ENCODE measurements at places on chromosomes 7 and 10.

DNA sequence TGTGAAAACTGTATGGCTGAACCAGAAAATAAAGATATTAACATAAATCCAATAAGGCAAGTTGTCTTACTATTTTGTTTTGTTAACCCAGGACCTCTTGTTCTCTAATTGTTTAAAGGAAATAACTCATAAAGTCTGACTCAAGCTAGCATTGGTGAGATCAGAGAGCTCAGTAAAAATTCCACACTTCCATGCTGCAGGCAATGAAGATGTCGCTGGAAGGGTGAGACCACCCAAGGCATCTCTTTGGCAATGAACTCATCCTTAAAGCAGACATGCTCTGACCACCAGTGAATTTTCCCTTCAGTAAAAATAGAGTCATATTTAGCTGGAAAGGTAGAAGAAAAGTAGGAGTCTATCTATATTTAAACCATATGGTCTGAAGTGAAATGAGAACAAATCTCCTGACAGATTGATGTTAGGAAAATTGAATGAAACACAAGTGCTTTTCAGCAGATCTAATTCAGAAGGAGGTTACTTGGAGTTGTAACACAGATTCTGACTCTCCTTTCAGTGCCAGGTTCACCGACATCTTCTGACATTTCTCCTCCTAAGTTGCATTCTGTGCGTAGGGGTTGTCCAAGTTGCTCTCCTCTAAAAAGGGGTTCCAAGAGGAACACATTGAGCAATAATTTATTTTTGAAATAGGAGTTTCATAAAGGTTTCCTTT lies 32.8 kb upstream of the VIPR2 start:
- no peaks in the 10 kb centered on the region for H3K4me1 ChIP-seq
- H3K27ac ChIP-seq, result no peak overlapping the region
- no peak for DNase-seq
- no peak overlapping the region for H3K4me3 ChIP-seq

- no peak overlapping the region for H3K27ac ChIP-seq
- DNase-seq, result peak; percentile 74
- peaks cover 44% of the 10 kb centered on the region for H3K27me3 ChIP-seq
Observed at GRCh38 chr10:75717126-75717916, 285.9 kb downstream of the LRMDA start.

DNA sequence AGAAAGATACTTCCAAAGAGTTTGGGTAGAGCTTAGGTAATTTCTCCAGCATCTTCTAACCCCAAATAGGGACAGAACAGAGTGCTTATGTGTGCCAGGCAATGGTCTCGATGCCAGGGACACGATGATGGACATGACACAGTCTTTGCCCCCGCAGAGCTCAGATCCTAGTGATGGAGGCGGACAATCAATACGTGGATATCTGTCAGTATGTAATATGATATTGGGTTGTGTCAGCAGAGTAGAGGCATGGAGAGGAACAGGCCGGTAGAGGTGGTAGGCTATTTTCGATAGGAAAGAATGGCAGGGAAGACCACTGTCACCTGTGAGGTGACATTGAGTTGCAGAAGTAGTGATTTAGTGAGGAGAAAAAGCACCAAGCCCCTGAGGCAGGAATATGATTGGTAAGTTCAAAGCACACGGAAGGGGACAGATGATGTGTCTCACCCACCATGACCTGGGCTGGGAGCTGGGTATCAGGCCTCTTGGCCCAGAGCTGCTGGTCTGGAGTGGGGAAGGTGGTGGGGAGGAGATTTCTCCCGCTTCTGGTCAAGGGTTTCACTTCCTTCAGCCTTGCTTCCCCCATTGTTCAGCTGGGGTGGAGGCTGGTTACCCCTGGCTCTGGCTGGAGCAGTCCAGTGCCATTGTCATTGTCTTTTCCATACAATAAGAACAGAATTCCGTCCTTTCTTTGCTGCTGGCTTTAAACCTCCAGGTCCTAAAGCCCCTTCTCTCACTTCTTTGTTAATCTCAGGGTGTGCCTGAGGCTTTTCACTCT lies 36.0 kb upstream of the SRGN start:
- no peak overlapping the region for H3K27ac ChIP-seq
- no peak for DNase-seq
- peaks cover 6% of the 10 kb centered on the region for H3K4me1 ChIP-seq
- no peaks in the 10 kb centered on the region for H3K27me3 ChIP-seq
- no peak overlapping the region for H3K4me3 ChIP-seq
- H3K36me3 ChIP-seq, result no peaks in the 10 kb centered on the region

DNA sequence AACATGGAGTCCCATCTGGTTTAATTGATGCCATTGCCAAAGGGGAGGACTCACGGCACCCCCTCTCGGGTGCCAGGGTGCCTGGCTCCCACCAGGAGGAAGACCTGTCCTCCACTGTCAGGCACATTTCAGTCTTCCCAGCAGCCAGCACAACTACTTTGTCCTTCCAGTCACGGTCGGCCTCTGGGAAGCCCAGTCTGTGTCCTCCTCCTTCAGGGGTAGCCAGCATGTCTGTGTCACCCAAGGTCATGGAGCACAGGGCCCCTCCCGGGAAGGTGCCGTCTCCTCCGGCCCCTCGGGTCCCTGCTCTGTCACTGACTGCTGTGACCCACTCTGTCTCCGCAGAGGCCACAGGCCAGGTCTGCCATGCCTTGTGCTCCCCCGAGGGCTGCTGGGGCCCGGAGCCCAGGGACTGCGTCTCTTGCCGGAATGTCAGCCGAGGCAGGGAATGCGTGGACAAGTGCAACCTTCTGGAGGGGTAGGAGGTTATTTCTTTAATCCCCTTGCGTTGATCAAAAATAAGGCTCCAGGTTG lies 142.4 kb downstream of the EGFR start:
- peaks cover 78% of the 10 kb centered on the region for H3K36me3 ChIP-seq
- H3K27me3 ChIP-seq, result no peaks in the 10 kb centered on the region
- H3K27ac ChIP-seq, result no peak overlapping the region
- DNase-seq, result no peak
- H3K4me3 ChIP-seq, result no peak overlapping the region
- peaks cover 35% of the 10 kb centered on the region for H3K4me1 ChIP-seq

DNA sequence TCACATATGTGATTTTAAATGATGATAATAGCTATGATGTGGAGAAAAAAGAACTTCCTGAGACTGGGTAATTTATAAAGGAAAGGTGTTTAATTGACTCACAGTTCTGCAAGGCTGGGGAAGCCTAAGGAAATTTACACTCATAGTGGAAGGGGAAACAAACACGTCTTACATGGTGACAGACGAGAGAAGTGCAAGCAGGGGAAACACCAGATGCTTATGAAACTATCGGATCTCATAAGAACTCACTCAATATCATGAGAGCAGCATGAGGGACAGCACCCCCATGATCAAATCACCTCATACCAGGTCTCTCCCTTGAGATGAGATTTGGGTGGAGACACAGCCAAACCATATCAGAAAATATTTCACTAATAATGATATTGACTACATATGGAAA lies 4.1 kb upstream of the LIPN start:
- H3K27ac ChIP-seq, result no peak overlapping the region
- no peaks in the 10 kb centered on the region for H3K36me3 ChIP-seq
- 0 out of 2 replicates have a peak, but pooled peaks cover 6% of the 10 kb centered on the region for H3K4me1 ChIP-seq
- DNase-seq, result no peak
- H3K4me3 ChIP-seq, result no peak overlapping the region
- H3K27me3 ChIP-seq, result no peaks in the 10 kb centered on the region

GRCh38 chr7:32506266-32507054 lies 11.2 kb downstream of the AVL9 start:
- peaks cover 8% of the 10 kb centered on the region for H3K4me1 ChIP-seq
- no peaks in the 10 kb centered on the region for H3K27me3 ChIP-seq
- peak; percentile 39 for DNase-seq
- no peak overlapping the region for H3K27ac ChIP-seq
- H3K36me3 ChIP-seq, result peaks cover 5% of the 10 kb centered on the region

GRCh38 chr7:27277628-27278027 lies 35.0 kb downstream of the EVX1 start:
- H3K4me3 ChIP-seq, result no peak overlapping the region
- DNase-seq, result peak; percentile 83
- peaks cover 3% of the 10 kb centered on the region for H3K4me1 ChIP-seq
- H3K27me3 ChIP-seq, result no peaks in the 10 kb centered on the region
- peak overlapping the region; percentile 64 for H3K27ac ChIP-seq
- H3K36me3 ChIP-seq, result no peaks in the 10 kb centered on the region

DNA sequence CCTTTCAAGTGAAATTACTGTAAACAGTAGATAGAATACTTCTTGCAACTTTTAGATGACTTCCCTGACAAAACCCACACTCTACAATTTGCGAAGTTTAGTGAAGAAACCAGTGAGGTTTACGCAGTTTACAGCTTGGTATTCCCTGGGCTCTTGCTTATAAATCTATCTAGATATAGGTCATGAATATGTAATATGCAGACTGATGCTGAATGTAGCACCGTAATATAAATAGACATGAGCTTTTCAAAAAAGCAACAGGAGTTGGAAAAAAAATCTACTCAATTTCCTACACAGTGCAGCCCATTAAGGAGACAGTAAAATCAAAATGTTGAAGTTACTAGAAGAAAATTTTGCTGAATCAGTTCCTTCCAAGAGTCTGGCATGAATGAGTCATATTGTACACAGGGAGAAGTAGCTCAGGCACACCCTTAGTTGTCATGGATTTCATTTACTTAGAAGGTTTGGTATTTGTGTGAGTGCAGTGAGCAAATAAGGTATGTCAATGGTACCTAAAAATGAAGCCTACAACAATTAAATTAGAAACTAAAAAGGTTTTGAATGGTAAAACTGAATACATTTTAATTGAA lies 67.7 kb upstream of the NEUROD6 start:
- peak overlapping the region; percentile 79 for H3K27ac ChIP-seq
- H3K4me1 ChIP-seq, result peaks cover 58% of the 10 kb centered on the region
- DNase-seq, result peak; percentile 91
- no peaks in the 10 kb centered on the region for H3K36me3 ChIP-seq
- H3K4me3 ChIP-seq, result peak overlapping the region; percentile 16

- H3K27ac ChIP-seq, result no peak overlapping the region
- no peaks in the 10 kb centered on the region for H3K36me3 ChIP-seq
- H3K4me1 ChIP-seq, result peaks cover 4% of the 10 kb centered on the region
- no peak for DNase-seq
- H3K4me3 ChIP-seq, result no peak overlapping the region
- no peaks in the 10 kb centered on the region for H3K27me3 ChIP-seq
Observed at GRCh38 chr10:24215603-24216002, 6.7 kb downstream of the KIAA1217 start.

DNA sequence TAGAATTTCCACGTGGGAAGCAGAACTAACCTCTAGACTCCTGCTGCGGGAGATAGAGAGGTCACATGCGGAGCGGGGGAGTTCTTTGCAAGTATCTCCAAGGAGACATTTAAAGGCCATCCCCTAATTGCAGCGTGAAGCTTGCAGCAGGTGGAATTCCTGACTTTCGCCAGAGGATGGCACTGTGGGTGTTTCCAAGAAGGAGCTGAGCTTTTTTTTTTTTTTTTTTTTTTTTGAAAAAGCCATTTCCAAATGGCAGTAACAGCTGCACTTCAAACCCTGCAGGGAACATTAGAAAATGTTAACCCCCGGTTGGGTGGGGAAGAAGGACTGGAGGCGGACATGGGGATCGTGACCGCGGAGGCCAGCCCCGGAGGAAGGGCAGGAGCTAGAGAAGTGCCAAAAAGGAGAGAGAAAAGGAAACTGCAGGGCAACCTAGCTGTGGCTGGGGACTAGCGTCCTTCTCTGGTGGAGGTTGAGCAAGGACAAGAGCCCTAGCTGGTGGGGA lies 487.7 kb downstream of the TYW1 start:
- no peaks in the 10 kb centered on the region for H3K27me3 ChIP-seq
- H3K36me3 ChIP-seq, result no peaks in the 10 kb centered on the region
- no peak overlapping the region for H3K4me3 ChIP-seq
- no peaks in the 10 kb centered on the region for H3K4me1 ChIP-seq

GRCh38 chr10:3516234-3516922 lies 268.6 kb downstream of the KLF6 start:
- no peaks in the 10 kb centered on the region for H3K27me3 ChIP-seq
- H3K4me1 ChIP-seq, result no peaks in the 10 kb centered on the region
- no peak overlapping the region for H3K27ac ChIP-seq

DNA sequence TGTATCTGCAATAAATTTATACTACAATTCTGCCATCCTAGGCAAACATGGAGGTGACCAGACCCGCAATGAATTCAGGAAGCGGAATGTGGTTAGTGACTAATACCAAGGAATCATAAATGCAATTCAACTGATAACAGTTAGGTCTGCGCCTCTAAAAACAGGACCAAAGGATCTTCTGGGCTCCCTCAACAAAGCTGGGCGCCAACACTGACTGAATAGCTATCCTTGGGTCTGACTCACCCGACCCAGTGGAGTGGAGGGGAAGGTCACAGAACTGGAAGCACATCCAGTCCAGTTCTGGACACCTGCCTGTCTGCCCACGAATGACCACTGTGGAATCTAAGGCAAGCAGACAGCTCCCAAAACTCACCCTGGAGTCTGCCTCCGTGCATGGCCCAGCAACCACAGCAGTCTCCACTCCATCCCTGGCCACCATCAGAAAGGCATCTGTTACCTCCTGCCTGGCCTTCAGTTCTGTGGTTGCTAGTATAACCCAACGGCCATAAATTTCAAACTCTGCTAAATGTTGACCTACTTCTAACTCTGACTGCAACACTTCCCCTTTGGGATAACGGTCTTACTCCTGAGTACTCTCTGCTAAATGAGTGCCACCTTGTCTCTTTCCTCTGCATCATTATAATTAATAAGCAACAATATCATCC lies 43.0 kb upstream of the DLX6 start:
- peak; percentile 81 for DNase-seq
- H3K36me3 ChIP-seq, result no peaks in the 10 kb centered on the region
- H3K27ac ChIP-seq, result no peak overlapping the region
- no peak overlapping the region for H3K4me3 ChIP-seq
- H3K27me3 ChIP-seq, result no peaks in the 10 kb centered on the region

DNA sequence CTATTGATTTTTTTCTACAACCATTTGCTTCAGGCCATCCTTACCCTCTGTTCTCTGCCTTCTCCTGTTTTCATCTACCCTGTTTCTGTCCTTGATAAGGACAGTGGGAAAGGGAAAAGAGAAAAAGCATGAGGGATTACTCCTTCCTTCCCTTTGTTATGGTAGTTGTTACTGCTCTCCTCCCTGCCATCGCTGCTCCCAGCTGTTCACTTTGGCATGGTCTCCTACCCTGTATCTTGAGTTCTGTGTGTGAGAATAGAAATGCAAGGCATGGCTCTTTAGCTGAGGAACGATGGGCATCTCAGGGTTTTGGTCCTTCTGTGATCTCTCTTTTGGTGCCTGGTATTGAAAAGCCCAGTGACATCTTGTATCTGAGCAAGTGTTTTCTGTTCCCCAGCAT lies 6.4 kb downstream of the CCSER2 start:
- no peaks in the 10 kb centered on the region for H3K27me3 ChIP-seq
- H3K4me3 ChIP-seq, result no peak overlapping the region
- no peaks in the 10 kb centered on the region for H3K36me3 ChIP-seq
- H3K27ac ChIP-seq, result no peak overlapping the region
- H3K4me1 ChIP-seq, result peaks cover 19% of the 10 kb centered on the region

- H3K4me1 ChIP-seq, result no peaks in the 10 kb centered on the region
- no peaks in the 10 kb centered on the region for H3K36me3 ChIP-seq
Observed at GRCh38 chr10:650886-651615, 38.4 kb downstream of the DIP2C start.

- H3K27ac ChIP-seq, result no peak overlapping the region
- DNase-seq, result no peak
- peaks cover 11% of the 10 kb centered on the region for H3K4me1 ChIP-seq
- H3K36me3 ChIP-seq, result no peaks in the 10 kb centered on the region
Observed at GRCh38 chr10:132412316-132413192, 15.6 kb downstream of the PWWP2B start.

- H3K4me1 ChIP-seq, result peaks cover 10% of the 10 kb centered on the region
- no peaks in the 10 kb centered on the region for H3K27me3 ChIP-seq
- no peak for DNase-seq
- no peak overlapping the region for H3K4me3 ChIP-seq
- no peaks in the 10 kb centered on the region for H3K36me3 ChIP-seq
Observed at GRCh38 chr7:30463405-30464145, 15.0 kb downstream of the NOD1 start.

GRCh38 chr7:102721-103120 lies 89.7 kb upstream of the FAM20C start:
- H3K4me1 ChIP-seq, result peaks cover 31% of the 10 kb centered on the region
- H3K27ac ChIP-seq, result no peak overlapping the region
- H3K4me3 ChIP-seq, result no peak overlapping the region
- DNase-seq, result no peak
- no peaks in the 10 kb centered on the region for H3K36me3 ChIP-seq
- no peaks in the 10 kb centered on the region for H3K27me3 ChIP-seq
